ENCODE measurements at places on chromosomes 2 and 18.
A peak's percentile ranks its signal among the peaks of the same experiment; 100 is the strongest.

- no peak for DNase-seq
These were observed 423.6 kb upstream of the POU3F3 start for GRCh38 chr2:104430359-104430740.

DNA sequence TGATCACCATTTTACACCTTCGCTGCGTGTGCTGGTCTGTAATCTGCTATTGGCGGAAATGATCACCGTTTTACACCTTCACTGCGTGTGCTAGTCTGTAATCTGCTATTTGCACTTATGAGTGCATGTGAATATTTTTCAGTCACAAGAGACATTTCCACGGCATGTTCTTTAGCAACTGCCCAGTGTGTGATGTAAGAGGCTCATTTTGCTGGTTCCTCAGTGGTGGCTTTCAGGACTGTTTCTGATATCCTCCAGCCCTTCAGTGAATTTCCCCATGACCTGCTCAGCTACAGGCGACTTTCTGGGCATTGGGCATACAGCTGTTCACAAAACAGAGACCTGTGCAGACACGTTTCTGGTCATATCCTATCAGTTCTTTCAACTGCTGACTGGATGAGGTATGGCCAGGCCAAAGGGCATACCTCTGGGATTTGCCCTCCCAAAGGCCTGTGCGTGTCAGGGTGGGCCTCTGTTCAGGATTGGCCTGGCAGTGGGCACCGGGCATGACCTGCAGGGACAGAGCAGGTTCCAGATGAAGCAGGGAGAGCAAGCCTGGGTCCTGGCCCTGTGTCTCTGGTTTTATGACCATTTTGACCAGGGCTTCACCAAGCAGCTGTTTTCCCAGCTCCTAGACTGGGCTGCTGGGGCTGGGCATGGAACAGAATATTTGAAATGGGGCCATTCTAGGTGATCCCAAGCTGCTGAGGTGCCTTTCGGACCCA, 521 bp upstream of the PROM2 start:
- DNase-seq: no peak

DNA sequence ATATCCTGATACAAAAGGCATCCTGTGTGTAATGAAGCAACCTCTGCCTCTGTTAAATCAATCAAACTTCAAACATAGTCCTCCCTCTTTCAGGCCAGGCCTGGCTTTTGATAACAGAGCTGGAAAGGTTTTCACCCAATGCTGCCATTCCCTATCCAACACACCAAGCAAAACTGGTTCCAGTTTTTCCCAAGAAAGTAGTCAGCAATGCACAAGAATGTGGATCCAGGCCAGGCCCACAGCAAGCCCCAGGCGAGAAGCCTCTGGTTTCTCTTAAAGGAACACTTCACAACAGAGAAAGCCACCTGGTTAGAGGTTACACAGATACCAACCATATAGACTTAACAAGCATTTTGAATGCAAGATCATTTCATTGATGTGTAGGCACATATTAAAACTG, 49.2 kb upstream of the CCDC150 start:
- DNase-seq: no peak

DNA sequence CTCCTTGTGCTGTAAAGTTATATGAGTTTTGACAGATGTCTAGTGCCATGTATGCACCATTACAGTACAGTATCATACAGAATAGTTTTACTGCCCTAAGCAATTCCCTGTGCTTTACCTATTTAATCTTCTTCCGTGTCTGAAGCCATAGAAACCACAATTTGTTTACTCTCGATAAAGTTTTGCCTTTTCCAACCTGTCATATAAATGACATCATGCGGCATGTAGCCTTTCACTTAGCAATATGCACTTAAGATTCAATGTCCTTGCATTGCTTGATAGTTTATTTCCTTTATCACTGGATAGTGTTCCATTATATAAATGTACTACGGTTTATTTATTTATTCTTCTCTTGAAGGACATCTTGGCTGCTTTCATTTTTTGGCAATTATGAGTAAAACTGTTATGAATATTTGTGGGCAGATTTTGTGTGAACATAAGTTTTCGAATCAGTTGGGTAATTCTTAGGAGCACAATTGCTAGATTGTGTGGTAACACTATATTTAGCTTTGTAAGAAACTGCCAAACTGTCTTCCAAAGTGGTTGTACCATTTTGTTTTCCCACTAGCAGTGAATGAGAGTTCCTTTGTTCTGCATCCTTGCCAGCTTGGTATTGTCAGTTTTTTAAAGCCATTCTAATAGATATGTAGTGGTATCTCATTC, 136.8 kb upstream of the MAP3K20 start:
- DNase-seq: no peak

DNA sequence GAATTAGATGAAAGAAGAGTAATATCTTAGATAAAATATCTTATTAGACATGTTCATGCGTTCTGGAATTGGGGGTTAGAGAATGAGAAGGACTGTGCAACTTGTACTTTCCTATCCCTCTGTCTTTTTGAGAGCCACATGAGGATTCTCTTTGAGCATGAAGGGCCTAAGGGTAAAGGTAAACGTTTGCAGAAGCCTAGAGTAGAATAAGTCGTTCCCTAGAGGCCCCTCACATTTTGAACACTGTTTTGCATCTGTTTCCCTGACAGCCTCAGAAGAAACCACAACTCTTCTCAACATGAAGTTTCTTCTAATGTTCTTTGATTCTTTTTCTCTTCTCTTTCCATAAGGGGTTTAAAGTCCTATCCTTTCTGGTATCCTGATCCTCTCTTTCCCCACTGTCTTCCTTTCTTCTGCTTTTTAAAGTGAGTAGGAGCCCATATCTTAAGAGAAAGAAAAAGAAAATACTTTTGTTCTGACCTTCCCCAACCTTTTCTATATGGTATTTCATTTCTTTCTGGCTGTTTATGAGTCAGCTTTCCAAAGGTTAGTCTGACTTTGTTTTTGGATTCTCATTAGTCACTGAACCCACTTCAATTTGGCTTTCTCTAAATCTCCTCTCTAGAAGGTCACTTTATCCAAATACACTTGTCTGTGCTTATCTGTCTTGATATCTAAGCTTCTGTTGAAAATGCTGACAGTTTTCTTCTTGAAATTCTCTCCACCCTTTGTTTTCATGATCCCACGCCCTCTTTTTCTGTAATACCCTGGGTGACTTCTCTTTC, 34.8 kb downstream of the PPP1R1C start:
- no peak for DNase-seq

- no peak for DNase-seq
These were observed 15.9 kb upstream of the IL1R1 start for GRCh38 chr2:102126660-102127059.

GRCh38 chr18:34397286-34397896, 172.7 kb upstream of the NOL4 start:
- no peak for DNase-seq

DNA sequence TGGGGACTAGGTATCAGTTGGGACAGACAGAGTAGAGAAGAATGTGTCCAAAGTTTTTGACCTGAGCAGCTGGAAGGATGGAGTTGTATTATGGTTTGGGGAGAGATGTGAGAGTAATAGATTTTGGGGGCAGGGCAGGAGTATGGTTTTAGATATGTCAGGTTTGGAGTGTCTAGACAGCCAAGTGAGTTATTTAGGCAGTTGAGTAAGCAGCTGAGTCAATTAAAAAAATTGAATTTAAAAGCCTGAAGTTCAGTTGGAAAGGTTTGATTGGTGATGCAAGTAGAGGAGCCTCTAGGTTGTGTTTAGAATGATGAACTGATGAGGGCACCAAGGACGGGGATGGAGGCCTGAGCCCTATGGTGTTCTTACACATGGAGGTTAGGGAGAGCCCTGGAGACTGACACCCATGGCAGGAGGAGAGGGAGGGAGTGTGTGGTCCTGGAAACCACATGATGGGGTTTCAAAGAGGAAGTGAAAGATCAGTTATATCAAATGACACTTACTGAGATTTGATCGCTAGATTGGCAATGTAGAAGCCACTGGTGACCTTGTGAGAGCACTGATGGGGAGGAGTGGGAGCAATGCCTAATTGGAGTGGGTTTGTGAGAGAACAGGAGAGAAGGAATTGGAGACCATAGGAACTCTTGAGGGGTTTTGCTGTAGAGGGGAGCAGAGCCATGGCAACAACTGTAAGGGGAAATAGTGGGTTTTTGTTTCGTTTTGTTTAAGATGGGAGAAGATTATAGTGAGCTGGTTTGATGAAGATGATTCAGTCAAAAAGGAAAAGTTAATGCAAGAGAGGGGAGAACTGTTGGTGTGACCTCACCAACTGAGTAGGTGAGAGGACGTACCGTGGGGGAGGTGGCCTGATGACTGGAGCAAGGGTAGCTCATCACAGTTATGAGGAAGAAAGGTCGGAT, 10.3 kb downstream of the ITGA6 start:
- no peak for DNase-seq

- DNase-seq: no peak
These were observed 373.2 kb downstream of the TRIB2 start for GRCh38 chr2:13089971-13090370.

DNA sequence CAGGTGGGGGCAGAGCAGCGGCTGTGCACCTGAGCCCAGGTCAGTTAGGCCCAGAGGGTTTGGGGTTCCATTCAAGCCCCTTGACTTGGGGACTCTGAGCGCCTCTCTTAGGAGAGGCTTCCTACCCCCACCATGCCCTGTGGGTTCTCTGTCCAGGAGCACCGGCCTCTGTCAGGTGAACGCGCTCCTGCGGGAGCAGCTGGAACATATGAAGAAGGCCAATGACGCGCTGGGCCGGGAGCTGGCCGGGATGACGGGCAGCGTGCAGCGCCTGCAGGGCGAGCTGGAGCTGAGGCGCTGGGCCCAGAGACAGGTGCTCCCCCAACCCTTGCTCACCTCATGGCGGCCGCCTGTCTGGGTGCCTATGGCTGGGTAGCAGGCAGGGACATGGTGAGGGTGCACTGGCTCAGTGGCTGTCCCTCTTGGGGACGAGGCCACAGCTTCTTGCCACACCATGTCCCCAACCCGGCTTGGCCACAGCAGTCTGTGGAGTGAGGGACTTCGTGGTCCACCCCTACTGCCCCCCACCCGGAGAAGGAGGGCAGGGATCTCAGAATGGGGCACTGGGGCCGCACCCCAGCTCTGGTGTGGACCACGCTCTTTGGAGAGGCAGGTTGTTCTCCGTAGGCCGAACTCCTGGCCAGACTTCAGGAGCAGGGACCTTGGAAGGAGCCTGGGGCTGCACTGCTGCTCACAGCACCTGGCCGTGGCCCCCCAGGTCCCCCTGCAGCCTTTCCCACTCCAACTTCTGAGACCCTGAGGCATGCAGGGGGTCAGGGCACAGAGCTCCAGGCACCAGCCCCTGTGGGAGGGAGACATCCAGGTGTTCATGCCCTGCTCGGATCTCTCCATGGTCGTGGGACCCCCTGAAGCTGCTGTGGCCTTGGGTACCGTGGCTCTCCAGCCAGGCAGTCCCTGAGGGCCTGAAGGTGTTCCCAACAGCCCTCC, 19.7 kb downstream of the CROCC2 start:
- no peak for DNase-seq

DNA sequence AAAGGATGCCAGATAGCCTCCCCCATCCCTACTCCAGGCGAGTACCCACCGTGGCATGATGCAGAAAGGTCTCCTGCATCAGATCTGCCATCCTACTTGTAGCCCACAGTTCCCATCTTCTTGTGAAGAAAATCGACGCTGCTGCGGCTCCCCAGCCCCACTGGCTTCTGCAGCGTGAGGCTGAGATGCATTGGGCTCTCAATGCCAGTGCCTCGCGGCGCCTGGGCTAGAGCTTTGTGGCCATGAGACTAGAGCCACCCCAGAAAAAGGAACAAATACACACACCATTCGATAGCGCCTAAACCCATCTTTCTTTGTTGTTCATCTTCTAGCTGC, 2.8 kb downstream of the NOL4 start:
- no peak for DNase-seq

DNA sequence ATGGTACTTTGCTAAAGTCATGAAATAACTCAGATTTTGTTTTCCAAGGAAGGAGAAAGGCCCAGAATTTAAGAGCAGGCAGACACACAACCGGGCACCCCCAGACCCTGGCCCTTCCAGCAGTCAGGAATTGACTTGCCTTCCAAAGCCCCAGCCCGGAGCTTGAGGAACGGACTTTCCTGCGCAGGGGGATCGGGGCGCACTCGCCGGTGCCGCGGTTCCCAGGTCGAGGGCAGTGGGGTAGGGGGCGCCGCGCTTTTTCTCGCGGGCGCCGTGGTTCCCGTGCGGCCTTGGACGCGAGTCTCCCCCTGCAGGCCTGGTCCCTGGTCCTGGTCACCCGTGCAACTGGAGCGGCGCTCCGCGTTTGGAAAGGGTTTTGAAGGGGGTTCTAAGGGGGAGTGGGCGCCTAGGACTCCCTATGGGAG, 1.2 kb downstream of the ZNF236 start:
- DNase-seq: no peak

- DNase-seq: no peak
These were observed 943.9 kb downstream of the EPHA4 start for GRCh38 chr2:220628252-220628651.

DNA sequence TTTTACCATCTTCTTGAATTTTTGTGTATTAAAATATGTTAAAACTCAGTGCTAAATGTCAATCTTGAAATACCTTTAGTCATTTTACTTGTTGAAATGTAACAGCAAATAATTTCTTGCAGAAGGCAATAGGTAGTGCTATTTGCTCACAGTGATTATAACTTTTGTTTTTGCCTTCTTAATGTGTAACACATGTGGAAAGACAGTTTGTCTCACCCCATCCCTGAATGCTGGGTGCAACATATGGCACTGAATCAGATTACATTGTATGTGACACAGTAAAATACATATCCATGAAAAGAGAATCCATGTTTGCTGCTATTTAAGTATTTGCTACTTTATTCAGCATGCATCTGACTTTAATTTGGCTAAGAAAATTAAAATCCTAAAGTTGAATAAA, 35.3 kb downstream of the FRZB start:
- DNase-seq: peak; percentile 29

GRCh38 chr2:177072090-177072489, 140.5 kb upstream of the HNRNPA3 start:
- no peak for DNase-seq

DNA sequence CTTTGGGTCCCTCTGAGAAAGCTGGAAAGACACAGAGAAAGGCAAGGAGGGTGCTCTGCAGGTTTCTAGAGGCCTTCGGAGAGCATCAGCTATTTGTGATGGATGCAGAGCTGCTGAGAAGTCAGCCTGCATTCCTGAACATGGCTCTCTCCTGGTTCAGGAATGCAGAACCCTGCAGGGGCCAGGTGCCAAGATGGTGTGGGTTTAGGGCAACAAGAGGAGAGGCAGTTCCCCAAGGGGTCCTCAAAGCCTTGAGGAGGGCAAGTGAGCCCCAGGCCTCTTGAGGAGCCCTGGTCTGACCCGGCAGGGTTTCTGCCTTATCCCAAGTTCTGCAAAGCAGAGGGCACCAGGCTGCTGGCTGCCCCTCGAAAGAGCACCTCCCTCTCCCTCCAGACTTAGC, 93.3 kb downstream of the HS1BP3 start:
- DNase-seq: no peak

DNA sequence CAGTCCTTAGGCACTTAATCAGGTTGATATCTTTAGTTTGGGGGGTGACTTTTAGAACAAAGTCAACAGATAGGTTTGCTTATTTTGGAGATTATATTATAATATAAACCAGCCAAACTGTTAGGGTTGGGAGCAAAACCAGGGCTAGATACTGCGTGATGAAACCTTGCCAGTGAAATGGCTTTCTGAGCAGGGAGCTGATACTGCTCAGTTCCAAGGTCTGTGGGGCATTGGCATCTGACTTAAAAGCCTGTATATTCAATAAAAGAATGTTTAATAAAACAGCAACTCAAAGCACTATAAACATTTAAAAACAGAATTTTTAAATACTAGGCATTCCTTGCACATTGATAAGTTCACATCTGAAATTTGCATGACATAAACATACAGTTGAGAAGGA, 19.3 kb downstream of the PTPRM start:
- DNase-seq: no peak

GRCh38 chr2:65049010-65049639, 7.1 kb upstream of the CEP68 start:
- no peak for DNase-seq

- DNase-seq: peak; percentile 35
These were observed 20.6 kb upstream of the HAAO start for GRCh38 chr2:42812899-42813479.

All from NCI-H1694 (cell line).